ENCODE measurements at places on chromosomes 1 and 21. TPM values are rescaled to one million over a fixed set of nuclear protein-coding genes. Genes with fewer than 3 reads are reported as not detected.

Gene DNAJC28
- polyA plus RNA-seq: not detected

DNA sequence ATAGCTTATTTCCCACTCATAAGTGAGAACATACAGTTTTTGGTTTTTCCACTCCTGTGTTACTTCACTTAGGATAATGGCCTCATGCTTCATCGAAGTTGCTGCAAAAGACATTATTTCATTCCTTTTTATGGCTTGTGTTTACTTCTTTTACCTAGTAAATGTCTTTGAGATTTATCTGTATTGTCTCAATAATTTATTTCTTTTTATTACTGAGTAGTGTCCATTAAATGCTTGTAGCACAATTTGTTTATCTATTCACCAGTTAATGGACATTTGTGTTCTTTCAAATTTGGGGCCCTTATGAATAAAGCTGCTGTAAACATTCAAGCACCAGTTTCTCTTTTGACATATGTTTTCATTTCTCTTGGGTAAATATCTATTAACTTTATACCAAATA is 86.0 kb downstream of the UCHL5 start:
- no peaks in the 10 kb centered on the region for H3K27me3 ChIP-seq
- H3K4me3 ChIP-seq: no peak overlapping the region
- no peak for DNase-seq
- no peaks in the 10 kb centered on the region for H3K4me1 ChIP-seq
- H3K27ac ChIP-seq: no peak overlapping the region

DNA sequence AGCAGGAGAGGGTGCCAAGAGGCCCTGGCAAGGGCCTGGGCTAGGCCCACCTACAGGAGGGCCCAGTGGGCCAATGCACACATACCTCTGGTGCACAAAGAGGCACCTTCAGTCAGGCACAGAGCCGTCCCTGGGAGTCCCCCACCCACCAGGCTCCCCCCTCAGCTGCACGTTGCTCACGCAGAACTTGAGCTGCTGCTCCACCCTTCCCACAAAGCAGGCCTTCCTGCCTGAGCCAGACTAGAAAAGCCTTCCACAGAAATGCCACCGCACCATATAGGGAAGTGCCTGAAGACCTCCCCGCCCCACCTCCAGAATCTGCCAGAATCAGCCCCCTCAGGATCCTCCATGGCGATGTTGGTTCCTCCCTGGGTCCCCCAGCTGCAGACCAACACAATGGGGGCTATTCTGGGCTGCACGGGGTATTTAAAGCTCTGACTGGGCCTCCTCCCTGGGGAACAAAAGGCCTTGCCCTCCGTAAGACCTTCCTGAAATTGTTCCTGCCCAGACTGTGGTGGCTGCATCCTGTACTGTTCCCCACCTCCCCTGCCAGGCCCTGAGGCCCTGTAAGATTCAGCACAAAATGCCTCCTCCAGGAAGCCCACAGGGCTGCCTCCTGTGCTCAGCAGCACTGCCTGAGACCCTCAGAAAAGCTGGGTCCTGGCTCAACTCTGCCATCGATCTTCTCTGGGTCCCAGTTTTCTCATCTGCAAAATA is 27.2 kb downstream of the HSPG2 start:
- H3K27me3 ChIP-seq: no peaks in the 10 kb centered on the region
- H3K27ac ChIP-seq: peak overlapping the region; percentile 20
- peak; percentile 7 for DNase-seq
- H3K36me3 ChIP-seq: no peaks in the 10 kb centered on the region
- H3K4me3 ChIP-seq: no peak overlapping the region

DNA sequence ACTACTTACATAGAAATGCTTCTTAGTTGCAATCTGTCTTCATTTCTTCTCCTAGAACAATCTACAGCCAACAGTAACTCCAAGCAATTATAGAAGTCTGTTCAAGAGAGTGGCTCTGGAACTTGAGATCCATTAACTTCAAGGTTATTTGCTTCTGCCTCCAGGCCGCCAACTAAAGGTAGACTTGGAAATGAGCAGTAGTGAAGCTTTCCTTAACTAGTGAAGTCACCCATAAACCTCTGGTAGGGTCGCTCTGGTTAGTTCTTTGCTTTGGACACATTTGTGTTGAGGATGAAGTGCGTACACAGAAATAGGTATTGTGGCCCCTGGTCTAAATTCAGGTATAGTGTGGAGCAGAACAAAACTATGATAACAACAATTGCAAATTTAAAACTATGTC is 809.9 kb upstream of the RGS18 start:
- H3K36me3 ChIP-seq: no peaks in the 10 kb centered on the region
- no peak for DNase-seq
- H3K27me3 ChIP-seq: no peaks in the 10 kb centered on the region
- H3K4me1 ChIP-seq: no peaks in the 10 kb centered on the region
- H3K4me3 ChIP-seq: no peak overlapping the region

Gene PAQR6
- 7.7 TPM for polyA plus RNA-seq

- H3K36me3 ChIP-seq: no peaks in the 10 kb centered on the region
- H3K4me3 ChIP-seq: no peak overlapping the region
- peaks cover 40% of the 10 kb centered on the region for H3K27me3 ChIP-seq
- DNase-seq: no peak
Observed at GRCh38 chr1:162022626-162023025, 1.0 kb downstream of the OLFML2B start.

Gene ATP1A4
- 1.00 TPM for polyA plus RNA-seq

Gene MSH4
- not detected for polyA plus RNA-seq

DNA sequence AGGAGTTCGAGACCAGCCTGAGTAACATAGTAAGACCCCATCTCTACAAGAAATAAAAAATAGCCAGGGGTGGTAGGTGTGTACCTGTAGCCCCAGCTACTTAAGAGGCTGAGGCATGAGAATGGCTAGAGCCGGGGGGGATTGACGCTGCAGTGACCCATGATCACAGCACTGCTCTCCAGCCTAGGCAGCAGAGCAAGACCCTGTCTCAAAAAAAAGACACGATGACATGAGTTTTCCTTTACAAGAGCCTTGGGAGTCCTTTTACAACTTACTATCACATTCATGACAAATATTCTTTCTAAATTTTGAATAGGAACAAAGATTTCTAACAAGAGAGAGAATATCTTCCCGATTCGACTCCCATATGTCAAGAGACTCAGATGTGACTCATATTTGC is 3.3 kb upstream of the BRWD1 start:
- DNase-seq: no peak
- no peak overlapping the region for H3K4me3 ChIP-seq
- H3K36me3 ChIP-seq: no peaks in the 10 kb centered on the region
- peaks cover 26% of the 10 kb centered on the region for H3K4me1 ChIP-seq

All from CD14-positive monocyte (primary cell).